Activated gamma-delta T cell treated with Interleukin-2 at 50 U/mL for 16 hours (primary cell): ENCODE measurements at places on chromosomes 2 and 18.

- DNase-seq: no peak
Observed at GRCh38 chr2:61811821-61812220, 42.0 kb downstream of the FAM161A start.

DNA sequence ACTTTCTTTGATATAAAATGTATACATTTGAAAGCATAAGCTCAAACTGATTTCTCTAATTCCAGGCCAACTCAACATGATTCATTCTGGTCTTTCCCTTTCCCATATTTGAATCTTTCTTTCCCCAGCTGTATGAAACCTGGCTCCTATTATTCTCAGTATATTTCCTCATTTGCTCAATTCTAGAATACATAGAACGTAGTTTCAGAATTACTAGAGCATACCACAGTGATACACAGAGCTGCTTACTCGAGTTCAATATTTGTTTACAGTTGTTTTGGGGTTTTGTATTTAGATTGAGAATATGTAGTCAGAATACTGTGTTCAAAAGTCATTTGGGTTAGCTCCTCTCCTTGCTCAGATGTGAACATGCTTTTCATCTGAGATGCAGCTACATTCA, 43.0 kb downstream of the TNFRSF11A start:
- DNase-seq: no peak

DNA sequence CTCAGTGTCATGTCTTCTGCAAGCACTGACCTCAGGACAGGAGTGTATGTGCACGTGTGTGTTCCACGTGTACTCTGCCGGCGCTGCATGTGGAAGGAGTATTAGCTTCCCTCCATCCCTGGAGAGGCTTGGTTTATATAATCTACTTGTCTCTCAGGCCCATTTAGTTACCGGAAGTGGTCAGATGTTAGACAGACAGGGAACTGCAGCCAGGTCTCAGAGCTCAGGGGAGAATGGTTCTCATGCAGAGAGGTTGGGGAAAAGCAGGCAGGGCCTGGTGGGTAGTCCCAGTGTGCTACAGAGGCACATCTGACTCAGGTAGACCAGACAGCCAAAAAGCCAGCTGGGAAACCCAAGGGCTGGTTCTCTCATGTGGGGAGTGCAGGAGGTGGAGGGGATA, 167.9 kb downstream of the CTIF start:
- no peak for DNase-seq

GRCh38 chr2:215423234-215423633, 12.6 kb downstream of the FN1 start:
- no peak for DNase-seq

DNA sequence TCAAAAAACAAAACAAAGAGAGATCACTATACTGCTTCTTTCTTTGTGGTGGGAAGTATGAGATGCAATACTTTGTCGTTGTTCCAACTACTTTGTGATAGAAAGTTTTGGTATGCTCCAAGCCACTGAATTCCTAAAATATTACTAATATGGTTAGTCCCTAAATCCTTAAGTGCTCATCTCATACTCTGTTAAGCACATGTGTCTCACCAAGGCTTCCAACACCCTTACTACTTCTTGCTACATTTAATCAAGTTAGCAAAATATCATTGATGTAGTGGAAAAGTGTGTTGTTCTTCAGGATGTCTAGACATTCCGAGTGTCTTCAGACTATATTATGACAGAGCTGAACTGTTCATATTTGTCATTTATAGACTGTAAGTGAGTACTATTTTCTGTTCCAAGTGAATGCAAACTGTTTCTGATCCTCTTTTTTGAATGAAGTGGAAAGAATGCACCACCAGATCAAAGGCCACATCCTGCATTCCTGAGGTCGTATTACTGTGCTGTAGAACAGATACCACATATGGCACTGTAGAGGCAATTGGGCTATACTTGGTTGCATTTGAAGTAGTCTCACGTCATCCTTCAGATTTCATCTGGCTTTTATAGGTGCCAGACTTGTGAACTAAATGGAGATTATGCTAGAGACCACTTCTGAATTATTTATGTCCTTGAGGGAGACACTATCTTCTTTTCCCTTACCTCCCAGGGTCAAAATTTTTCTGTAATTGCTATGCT, 298.4 kb upstream of the ZNF521 start:
- DNase-seq: no peak

DNA sequence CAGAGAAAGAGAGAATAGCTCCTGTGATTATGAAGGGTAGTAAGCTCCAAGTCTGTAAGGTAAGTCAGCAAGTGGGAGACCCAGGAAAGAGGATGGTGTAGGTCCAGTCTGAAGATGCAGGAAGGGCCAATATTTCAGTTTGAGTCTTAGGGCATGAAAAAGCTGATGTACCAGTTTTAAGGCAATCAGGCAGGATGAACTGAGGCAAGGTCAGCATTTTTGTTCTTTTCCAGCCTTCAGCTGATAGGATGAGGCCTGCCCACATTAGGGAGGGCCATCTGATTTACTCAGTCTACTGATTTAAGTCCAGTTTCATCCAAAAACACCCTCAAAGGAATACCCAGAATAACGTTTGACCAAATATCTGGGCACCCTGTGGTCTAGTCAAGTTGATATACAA, 347.3 kb downstream of the CMPK2 start:
- no peak for DNase-seq

GRCh38 chr2:97660775-97661389, 3.0 kb downstream of the ACTR1B start:
- DNase-seq: no peak

DNA sequence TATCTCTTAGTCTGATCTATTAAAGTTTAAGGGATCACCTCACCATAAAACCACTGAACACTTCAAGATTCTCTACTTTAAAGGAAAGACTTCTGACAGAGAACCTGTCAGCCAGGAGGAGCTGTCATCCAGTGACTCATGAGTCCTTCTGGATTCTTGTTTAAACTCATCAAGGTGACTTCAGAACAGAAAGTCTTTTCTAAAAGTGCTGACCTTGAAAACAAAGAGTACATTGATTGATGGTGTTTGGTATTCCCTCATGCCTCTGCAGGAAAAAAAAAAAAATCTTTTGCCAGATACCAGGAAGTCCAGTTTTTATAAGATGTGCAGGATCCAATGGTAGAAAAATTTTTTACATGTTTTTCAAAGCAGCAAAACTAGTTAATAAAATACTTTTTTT, 12.3 kb downstream of the DSG2 start:
- DNase-seq: no peak

DNA sequence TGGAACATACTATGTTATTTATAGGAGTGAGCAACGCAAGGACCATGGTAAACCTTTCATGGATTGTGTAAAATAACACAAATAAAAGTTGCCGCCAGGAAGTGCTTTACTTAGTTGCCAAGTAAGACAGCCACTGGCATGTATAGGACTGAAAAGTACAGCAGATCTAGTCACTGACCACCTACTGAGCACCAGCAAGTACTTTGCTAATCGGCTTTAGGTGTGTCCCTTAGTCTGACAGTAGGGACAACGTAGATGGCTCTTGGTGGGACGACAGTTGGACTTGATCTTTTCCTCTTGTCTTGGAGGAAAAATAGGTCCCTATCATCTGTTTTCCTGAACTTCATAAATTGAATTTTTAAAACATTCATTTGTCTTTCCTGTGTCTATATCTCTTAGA, 13.6 kb upstream of the CXXC1 start:
- DNase-seq: no peak

- DNase-seq: no peak
Observed at GRCh38 chr2:219641390-219642068, 14.1 kb downstream of the SLC4A3 start.

- no peak for DNase-seq
Observed at GRCh38 chr2:69945441-69945840, 16.0 kb downstream of the ASPRV1 start.

GRCh38 chr2:223997938-223998337, 40.7 kb downstream of the MRPL44 start:
- DNase-seq: no peak
